Activated CD4-positive, CD25-positive, alpha-beta regulatory T cell (primary cell): ENCODE measurements at places on chromosomes 6 and 20.

DNA sequence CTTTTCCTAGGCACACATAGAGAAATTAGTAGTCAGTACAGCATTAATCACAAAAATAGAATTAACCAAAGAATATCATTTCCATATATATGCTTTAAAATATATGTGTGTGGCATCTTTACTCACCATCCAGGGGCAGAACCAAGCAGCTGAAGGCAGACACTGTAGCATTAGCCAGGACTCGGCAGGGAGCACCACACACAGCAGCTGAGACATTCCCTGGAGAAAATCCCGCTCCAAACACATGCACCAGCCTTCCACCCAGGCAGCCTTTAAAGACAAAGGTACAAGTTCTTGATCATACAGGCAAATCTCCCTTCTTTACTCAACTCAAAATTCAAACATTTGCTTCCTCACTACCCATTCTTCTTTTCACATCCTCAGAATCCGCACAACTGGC lies 64.7 kb downstream of the PKHD1 start:
- no peak for DNase-seq

DNA sequence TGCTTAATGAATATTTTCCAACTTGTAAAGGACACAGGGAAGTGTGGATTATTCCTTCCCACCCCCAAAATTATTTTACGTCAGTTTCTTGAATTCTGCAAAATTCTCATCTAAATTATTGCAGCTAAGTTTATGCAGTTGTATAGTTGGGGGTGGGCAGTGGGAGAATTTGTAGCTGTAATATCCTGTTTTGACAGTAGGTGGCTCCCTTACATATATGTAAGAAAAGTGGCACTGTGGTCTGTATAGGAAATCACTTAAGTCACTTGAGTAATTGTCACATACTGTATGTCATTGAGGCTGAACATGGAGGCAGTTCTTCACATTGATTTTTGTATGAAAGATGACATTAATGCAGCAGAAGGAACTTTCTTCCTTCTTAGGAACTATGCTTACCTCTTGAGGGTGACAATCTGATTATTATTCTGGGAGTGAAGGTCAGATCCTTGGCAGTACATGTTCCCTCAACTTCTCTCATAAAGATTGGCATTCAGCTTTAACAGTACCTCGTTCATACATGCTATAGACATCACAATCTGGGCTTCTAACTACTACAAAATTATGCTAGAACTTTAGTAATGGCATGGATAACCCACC lies 14.6 kb upstream of the CFAP206 start:
- no peak for DNase-seq

DNA sequence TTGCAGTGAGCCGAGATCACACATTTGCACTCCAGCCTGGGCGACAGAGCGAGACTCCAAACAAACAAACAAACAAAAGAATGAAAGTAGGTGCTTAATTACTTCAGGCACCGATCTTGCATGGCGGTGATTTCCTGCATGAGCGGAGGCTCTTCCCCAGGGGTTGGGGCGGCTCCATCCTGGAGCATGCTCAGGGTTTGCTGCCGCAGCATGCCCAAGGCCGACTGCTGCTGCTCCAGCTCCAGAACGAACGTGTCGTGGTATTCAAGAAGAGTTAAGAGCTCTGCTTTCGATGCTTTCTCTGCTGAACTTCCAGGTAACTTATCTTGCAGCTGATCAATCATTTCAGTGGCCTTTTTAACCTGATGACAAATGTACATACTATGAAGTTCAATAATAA lies 313.8 kb downstream of the SYNE1 start:
- DNase-seq = no peak

- no peak for DNase-seq
These were observed 74.9 kb downstream of the MAP3K4 start for GRCh38 chr6:161066511-161066910.

DNA sequence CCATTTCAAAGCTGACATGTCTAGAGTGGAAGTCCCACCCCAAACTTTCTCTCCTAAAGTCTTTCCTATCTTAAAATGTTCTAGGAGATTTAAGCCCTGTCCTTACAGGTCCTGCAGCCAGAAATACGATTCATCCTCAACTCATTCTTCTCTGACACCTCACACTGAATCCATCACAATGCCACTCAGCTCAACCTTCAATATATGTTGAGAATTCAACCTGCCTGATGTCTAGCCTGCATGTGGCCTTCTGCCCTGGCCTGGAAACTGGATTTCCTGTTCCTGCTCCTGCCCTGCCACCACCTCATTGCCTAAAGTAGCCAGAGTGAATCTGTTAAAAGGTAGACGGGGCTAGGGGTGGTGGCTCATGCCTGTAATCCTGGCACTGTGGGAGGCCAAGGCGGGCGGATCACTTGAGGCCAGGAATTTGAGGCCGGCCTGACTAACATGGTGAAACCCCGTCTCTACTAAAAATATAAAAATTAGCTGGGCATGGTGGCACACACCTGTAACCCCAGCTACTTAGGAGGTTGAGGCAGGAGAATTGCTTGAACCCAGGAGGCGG lies 345.9 kb downstream of the CDH26 start:
- no peak for DNase-seq

- DNase-seq = no peak
These were observed 175.9 kb downstream of the HACE1 start for GRCh38 chr6:104683809-104684208.
